ENCODE measurements at places on chromosomes 3 and 15.

DNA sequence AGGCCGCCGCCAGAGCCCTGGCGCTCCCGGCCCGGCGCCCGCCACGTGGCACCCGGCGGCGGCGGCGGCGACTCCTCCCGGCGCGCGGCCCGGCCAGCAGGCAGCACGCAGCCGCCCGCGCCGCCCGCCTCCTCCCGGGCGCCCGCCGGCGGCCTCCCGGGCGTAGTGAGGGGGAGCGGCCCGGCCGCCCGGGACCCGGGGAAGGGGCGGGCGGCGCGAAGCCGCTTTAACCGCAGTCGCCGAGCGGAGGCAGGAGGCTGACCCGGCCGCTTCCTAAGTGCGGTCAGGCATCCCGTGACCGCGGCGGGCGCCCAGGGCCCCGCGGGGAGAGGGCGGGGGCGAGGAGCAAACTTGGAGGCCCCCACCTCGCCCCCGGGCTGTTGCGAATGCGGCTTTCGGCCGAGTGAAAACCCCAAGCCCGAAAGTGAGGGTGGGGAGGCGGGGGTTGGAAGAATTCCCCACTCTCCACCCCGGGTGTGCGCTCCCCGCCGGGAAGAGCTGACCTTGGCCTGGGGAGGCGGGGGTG is 1.7 kb upstream of the HES1 start:
- peak; percentile 40 for DNase-seq

- DNase-seq = no peak
Measured at GRCh38 chr15:39396979-39397615, 183.8 kb upstream of the THBS1 start.

DNA sequence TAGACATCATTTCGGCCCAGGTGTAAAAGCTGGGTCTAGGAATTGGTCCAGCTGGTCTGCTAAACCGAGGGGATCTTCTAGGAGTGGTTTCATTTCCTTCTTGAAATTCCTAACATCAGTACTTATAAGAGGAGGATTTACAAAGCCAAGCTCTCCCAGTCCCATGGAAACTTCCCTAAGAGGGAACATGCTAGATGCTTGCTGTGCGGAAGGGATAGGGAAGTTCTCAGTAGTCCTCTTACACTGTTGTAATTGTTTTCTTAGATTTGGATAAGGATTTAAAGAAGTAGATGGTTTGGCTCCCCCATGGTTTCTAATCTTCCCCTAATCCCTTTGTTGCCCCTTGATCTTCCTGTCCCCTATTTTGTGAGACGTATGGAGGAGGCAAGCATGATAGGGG is 89.7 kb upstream of the XCR1 start:
- DNase-seq = no peak

DNA sequence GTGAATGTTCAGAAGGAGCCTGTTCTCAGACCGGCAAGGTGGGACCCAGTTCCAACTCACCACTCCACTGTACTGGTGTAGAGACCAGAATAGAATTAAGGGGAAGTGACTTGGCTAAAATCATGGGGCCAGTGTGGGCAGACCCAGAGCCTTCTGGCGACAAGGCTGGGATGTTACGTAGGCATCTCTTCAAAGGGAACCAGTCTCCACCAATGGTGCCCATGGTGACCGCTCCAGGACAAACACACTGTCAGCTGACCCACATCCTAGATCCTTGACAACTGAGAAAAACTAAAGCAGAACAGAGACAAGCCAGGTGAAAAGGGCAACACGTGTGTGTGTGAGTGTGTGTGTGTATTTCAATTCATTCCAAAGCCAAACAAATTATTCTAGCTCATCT is 321.7 kb upstream of the FRG2C start:
- no peak for DNase-seq

GRCh38 chr3:152360302-152360701 is 91.6 kb downstream of the MBNL1 start:
- no peak for DNase-seq

GRCh38 chr15:89625716-89626115 is 29.6 kb downstream of the KIF7 start:
- no peak for DNase-seq

DNA sequence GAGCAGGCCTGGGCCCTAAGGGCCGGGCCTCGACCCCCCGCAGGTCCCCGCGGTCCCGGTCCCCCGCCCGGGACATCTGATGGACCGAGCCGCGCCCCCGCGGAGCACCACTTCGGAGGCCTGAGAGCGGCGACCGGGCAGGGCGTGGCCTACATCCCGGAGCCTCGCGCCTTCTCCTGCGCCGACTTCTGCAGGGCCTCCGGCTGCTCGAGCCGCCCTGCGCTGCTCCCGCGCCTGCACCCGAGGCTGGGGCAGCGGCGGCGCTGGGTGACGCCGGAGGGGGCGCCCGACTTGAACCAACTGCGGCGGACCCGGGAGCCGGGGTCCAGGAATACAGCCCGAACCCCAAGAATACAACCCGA is 14.9 kb upstream of the GP9 start:
- no peak for DNase-seq

GRCh38 chr15:40901053-40901443 is 6.8 kb downstream of the VPS18 start:
- DNase-seq = no peak

GRCh38 chr15:67480741-67481140 is 40.2 kb upstream of the C15orf61 start:
- no peak for DNase-seq

DNA sequence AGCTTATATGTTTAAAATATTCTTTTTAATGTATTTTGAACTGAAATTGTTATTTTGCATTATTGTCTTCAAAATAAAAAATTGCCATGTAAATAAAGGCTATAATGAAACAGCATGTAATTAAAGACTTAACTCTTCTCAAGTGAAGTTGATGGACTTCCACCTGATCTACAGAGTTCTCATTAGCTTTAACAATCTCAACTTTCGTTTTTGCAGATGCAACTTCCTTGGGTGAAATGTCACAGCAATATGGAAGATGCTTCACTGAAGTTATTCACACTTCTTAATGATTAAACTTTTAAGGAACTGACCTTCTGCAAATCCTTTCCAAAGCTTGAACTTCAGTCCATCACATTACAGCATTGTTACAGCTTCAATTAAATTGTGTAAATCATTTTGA is 63.6 kb downstream of the OSTN start:
- no peak for DNase-seq

DNA sequence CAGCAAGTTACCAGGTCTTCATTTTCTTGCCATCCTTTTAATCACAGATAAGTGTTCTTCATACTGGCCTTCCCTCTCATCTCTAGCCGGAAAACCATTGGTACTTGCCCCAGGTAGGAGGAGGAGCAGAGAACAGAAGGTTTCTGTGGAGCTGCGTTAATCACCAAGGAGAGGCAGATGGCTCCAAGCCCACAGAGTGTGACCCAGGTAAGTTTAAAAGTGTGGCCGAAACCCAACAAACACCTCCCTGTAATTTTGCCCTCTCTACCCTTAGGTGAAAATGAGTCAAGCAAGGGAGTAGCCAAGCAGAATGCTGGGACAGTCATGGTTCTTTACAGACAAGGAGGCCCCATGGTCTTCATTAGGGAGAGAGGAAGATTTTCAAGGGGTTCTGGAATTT is 37.3 kb downstream of the NFKBIZ start:
- no peak for DNase-seq

DNA sequence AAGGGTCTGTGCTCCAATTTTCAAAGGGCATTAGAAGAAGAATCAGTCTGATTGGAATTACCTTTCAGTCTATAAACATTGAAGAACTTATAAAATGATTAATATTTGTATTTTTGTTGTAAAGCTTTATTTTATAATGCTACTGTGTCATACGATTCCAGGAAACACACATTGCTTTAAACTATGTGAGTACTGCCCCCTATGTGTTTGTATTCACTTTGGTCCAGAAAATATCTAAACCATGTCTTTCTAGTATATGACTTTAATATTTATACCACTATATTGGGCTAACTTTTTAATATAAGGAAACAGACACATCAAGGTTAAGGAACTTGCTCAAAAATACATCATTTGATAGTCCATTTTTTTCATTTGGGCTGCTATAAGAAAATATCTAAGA is 3.2 kb upstream of the RIOX2 start:
- DNase-seq = peak; percentile 28

GRCh38 chr3:45026957-45027356 is 854 bp downstream of the CLEC3B start:
- DNase-seq = peak; percentile 30

DNA sequence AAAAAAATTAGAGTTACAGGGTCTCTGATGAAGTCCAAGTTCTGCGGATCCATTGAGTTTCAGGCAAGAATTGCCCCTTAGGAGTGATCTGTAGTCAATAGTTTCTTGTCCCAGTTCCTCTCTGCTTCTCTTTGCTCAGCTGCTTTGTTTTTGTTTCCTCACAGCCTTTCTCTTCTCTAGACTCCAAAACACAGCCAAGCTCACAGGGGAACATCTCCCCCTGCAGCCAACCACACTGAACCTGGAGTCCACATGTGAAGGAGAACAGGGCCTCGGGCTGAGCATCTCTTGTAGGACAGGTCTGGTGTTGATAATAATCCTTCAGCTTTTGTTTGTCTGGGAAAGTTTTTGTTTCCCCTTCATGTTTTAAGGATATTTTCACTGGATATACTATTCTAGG is 202.6 kb upstream of the ATP10A start:
- DNase-seq = no peak

DNA sequence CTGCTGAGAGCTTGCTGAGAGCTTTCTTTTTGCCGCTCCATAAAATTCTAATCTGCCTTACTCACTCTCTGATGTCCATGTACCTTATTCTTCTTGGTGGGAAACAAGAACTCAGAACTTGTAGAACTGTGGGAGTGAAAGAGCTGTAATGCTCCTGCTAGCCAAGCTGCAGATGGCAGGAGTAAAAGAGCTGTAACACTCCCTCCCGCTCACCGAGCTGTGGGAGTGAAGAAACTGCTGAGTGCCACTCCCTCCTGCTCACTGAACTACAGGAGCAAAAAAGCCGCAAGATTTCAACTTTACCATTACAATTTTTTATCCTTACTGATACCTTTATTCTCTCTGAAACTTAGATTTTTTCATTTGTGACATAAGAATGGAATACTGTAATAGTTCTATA is 199.1 kb downstream of the SI start:
- DNase-seq = no peak

DNA sequence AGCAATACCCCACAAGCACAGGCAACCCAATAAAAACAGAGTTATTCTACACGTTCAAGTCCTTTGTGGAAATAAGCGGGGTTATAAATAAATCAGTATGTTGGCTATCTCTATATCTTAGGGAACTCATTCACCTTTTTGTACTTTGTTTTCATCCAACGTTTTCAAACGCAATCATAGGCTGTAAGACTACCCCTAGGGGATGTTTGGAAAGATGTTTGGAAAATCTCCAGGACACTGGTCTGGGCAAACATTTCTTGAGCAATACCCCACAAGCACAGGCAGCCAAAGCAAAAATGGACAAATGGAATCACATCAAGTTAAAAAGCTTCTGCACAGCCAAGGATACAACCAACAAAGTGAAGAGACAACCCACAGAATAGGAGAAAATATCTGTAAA is 70.1 kb downstream of the CLDN11 start:
- DNase-seq = no peak

DNA sequence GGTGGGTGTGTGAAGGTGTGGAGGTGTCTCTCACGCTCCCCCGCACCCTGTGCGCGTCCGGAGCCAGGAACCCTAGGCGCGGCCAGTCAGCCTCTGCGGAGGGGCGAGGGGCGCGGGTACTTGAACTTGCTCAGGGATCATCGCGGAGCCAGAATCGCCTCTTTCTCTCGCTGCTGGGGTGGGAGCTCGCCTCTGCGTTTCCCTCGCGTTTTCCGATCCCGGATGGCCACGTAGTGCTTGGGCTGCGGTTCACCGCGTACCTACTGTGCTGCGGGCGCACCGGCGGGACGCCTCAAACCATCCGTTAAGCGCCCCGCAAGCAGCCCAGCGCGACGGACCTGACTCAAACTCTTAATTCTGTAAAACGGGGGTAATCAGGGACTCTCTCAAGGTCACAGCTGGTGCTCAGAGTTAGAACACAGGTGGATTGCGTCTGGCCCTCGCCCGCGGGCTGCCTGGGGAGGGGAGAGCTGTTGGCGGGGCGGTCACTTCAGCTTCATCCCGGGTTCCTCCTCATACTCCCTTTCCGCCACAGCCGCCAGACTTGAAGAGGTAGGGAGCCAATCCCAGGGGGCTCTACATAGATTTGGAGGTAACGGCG is 686 bp downstream of the MYRIP start:
- no peak for DNase-seq

DNA sequence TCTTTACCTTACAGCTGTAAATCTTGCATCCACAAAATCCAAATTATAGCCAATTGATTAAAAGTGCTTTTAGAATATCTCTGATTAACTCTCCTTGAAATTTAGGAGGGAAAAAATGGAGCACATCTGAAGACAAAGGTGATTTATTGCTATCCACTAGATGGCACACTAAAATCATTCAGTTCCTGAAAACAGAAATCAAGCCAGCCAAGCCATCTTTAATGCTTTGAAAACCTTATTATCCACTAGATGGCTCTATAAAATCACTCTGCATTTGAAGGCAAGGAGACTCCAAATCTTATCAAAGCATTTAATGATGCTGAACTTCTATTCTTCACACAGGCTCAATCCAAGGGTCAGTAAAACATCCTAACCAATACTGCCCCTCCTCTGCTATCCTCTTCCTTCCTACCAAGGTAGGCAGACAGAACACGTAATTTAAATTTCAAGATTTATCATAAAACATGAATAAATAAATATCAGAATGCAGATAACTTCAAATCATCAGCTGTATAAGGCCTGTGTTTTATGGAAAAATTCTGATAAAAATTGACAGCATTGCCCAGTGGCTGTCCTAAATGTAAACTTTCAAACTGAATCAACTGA is 48.4 kb downstream of the GOLIM4 start:
- peak; percentile 85 for DNase-seq

- DNase-seq = no peak
Measured at GRCh38 chr3:1183320-1184048, 90.7 kb downstream of the CNTN6 start.

DNA sequence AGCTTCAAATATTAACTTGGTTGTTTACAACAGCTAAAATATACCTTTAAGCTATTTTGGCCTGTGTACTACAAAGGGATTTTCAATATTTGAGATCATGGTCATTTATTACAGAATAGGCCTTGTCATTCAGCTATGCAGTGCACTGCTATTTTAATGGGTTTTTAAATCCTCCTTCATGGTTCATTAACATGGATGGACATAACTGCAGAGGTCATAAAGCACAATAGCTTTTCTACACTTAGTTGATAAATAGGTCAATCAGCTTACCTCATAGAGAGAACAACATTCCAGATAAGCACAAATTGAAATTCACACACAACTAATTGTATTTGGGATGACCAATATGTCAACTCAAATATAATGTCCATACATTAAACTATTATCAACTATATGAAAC is 403.7 kb downstream of the CNTN3 start:
- no peak for DNase-seq

- no peak for DNase-seq
Measured at GRCh38 chr3:49668861-49669260, 5.3 kb upstream of the APEH start.

DNA sequence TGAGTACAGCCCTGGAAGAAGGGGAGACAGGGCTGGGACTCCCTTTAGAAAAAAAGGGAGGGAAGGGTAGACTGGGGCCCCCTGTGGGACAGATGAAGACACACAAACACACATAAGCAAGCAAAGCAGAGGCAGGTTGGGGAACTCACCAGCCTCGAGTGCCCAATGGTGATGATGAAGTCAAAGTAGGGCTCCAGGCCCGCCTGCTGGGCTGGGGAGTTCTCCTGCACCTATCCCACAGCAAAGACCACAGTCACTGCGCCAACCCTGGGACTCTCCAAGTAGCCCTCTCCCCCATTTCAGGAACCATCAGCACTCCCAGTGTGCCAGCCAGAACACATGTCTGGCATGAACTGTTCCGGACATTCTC is 4.1 kb downstream of the GORASP1 start:
- no peak for DNase-seq

GRCh38 chr3:99172736-99173657 is 271.5 kb upstream of the DCBLD2 start:
- peak; percentile 74 for DNase-seq

Measured in HCEC 1CT (cell line).